A172 (cell line): ENCODE measurements at places on chromosomes 16 and 17. TPM values are rescaled to one million over a fixed set of nuclear protein-coding genes. Genes with fewer than 3 reads are reported as not detected.

DNA sequence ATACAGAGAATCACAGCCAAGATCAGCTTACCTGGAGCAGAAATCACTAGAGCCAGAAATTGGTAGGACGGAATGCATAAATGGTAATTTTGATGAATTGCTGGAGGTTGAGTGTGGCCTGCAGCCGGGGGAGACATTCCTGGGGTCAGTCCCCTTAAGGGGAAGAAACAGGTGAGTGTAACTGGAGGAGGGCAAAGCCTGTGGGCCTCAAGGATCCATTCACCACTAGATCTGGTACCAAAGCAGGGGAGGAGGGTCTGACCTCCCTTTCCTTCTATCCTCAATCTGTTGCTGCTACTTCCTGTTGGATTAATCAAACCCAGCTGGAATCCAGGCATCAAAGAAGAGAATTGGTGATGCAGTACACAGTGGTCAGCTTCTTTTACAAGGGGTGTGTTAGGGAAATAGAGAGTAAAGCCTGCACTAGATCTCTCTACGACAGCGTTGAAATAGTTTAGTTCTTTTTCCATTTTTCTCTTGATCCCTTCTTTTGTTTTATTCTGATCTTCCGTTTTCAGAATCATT is 8.6 kb upstream of the ABCA9 start:
- no peak for DNase-seq

- no peak for DNase-seq
Measured at GRCh38 chr16:15057681-15058417, 2.0 kb upstream of the NTAN1 start.

DNA sequence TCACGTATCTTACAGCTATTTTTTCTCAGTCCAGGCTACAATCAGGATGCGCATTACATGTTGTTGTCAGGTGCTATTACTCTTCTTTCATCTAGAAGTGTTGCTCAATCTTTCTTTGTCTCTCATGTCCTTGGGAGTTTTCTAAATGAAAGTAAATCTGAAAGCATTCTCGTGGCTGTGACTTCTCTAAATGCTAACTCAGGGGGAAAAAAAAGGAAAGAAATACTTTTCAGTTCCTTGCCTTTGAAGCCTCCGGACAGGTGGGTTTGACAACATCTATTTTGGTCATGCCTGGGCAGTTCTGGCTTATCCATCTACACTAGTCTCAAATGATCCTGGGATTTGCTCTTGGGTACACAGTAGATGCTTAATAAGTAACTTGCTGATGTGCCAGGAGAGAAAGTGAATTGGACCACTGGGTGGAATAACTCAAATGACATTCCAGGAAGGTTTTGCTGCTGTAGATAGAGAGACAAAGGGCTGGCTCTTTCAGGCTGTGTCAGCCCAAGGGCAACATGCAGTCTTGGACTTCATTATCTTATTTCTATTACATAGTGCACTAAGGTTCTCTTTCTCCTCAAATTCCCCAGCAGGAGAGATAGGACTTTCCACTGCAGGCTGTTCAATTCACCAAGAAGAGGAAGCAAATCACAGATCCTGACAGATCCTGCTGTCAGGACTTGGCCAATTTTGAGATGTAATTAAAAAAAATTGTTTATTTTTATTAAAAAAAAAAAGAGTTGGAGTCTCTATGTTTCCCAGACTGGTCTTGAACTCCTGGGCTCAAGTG is 63.6 kb upstream of the NFAT5 start:
- DNase-seq: no peak

GRCh38 chr16:80294172-80294571 is 246.6 kb upstream of the DYNLRB2 start:
- peak; percentile 34 for DNase-seq

DNA sequence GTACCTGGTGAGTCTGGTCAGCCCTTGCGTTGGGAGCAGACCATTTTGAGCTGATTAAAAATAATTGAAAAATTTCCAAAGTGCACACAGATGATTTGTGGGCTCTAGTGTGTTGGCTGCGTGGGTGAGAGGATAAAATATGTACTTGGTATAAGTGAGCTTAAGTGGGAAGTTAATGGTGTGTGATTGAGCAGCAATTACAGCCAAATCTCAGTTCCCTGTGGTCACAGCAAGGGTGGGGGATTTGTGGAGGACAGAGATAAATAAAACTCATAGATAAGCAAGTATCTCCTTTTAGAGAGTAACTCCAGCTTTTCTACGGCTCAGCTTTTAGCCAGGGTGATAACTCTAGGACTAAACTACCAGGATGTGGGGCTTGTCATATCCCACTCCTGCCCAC is 390.4 kb downstream of the UTP18 start:
- DNase-seq: no peak

KRTAP2-1 gene
- total RNA-seq: not detected in 2 replicates

GRCh38 chr16:25419153-25419552 is 161.5 kb upstream of the ZKSCAN2 start:
- DNase-seq: no peak

DNA sequence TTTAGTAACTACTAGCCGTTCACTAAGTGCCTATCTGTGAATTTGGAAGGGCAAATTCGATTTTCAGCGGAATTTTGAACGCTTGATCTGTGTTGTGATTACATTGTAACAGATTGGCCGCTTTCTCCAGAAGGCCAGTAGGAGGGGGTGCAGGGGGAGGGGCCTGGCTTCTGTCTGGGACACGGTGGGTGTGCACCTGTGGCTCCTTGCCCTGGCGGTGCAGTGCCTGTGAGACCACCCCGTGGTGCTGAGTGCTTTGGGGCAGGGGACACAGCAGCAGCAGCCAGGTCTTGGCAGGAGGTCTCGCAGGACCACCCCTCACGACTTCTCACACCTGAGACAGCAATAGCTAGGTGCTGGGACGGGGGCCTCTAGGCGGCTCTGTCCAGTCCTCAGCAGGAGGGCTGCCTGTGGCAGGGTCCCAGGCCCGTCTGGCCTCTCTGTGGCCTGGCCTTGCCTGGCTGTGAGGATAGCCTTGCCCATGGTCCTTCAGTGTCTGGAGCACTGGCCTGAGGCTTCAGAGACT is 1.8 kb downstream of the UBE2I start:
- DNase-seq: no peak

DNA sequence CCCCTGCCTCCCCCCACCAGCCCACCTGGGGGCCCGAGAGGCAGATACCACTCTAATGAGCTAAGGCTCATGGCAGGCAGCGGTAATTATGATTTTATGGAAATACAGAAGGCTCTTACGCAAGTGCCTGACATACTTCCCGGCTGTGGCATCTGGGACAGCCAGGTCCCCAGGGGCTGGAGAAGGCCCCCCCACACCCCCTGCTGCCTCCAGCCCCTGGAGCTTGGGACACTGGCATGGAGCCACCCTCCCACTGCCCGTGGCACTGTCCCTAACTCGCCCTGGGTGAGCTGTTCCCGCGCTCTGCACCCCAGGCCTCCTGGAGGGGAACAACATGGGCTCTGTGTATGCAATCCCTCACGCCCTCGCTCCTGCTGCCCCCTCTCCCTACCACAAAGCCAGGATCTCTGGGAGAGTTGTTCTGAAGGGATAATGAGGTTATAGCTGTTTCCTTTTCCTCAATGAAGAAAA is 5.4 kb upstream of the STAC2 start:
- DNase-seq: no peak

GRCh38 chr17:59508999-59509625 is 56.3 kb upstream of the DHX40 start:
- no peak for DNase-seq

CRHR1 gene
- 0.05 and 0.10 TPM in 2 replicates for total RNA-seq

DNA sequence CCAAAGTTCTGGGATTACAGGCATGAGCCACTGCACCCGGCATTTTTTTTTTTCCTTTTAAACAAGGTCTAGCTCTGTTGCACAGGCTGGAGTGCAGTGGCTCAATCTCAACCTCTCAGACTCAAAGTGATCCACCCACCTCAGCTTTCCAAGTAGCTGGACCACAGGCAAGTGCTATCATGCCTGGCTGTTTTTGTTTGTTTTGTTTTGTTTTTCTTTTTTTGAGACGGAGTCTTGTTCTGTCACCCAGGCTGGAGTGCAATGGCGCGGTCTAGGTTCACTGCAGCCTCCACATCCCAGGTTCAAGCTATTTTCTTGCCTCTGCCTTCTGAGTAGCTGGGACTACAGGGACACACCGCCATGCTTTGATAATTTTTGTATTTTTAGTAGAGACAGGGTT is 19.1 kb upstream of the ZC3H7A start:
- DNase-seq: no peak

- DNase-seq: no peak
Measured at GRCh38 chr16:12097523-12098428, 121.2 kb downstream of the SNX29 start.

DNA sequence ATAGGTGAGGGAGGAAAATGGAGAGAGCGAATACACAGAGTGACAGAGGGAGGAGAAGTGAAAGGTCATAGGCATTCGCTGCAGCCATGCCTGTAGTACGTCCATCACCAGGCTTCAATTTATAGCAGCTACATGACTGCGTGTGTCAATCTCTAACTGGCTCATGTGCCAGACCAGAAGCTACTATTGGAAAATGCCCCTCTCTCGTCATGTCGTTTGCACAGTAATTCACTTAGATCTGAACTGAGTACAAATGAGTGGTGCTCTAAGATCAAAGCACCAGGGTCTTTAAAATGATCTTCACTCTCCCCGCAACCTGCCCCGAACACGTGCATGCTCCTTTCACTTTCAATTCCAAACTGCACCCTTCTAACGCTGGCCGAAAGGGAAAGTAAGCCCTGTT is 51.3 kb downstream of the ADCY9 start:
- DNase-seq: no peak

DNA sequence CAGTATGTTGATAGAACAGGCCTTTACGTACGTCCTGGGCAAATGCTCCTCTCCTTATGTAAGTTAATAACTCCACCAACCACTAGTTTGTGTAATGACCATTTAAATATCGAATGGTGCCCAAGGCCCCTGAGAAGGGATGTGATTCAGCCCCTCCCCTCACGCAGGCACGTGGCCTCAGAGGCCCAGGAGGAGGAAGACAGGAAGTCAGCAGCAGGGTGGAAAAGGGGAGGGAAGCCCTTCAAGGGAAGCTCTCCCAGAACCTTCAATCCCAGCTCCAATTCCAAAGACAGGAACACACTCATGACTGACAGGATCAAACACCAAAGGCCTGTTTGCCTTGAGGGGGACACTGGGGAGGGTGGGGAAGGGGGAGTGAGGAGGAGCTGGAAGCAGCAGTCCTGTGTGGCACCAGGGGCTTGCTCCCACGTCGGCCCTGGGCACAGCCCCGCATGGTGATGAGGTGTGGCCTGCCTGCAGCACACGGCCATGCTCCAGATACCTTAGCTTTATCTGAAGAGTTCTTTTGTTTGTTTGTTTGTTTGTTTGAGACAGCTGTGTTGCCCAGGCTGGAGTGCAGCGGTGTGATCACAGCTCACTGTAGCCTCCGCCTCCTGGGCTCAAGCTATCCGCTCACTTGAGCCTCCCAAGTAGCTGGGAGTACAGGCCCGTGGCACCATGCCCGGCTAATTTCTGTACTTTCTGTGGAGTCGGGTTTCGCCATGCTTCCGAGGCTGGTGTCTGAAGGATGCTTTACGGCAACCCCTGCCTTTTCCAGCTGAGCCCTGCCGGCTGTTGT is 105.0 kb downstream of the ZNF778 start:
- peak; percentile 80 for DNase-seq

DNA sequence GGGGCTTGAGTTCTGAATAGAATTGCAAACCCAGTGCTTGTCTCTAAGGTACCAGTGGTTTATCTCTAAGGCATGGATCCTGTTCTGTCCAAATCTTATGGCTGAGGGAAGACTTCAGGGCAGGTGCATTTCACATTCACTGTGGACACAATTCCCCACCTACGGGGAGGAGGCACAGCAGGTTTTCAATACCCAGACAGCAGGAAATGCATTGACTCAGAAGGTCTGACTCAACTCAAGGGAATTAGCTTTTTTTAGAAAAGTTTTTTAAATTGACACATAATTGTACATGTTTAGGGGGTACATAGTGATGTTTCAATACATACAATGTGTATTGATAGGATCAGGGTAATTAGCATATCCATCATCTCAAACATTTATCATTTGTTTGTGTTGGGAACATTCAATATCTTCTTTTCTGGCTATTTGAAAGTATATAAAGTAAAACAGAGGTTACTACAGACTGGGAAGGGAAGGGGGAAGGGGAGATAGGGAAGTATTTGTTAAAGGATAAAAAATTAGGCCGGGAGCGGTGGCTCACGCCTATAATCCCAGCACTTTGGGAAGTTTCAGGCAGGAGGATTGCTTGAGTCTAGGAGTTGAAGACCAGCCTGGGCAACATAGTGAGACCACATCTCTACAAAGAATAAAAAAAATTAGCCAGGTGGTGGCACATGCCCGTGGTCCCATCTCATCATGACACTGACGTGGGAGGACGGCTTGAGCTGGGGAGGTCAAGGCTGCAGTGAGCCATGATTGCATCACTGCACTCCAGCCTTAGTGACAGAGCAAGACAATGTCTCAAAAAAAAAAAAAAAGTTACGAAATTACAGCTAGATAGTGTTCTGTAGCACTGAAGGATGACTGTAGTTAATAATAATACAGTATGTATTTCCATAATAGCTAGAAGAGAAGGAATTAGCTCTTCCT is 54.9 kb downstream of the RGS9 start:
- DNase-seq: peak; percentile 83

DNA sequence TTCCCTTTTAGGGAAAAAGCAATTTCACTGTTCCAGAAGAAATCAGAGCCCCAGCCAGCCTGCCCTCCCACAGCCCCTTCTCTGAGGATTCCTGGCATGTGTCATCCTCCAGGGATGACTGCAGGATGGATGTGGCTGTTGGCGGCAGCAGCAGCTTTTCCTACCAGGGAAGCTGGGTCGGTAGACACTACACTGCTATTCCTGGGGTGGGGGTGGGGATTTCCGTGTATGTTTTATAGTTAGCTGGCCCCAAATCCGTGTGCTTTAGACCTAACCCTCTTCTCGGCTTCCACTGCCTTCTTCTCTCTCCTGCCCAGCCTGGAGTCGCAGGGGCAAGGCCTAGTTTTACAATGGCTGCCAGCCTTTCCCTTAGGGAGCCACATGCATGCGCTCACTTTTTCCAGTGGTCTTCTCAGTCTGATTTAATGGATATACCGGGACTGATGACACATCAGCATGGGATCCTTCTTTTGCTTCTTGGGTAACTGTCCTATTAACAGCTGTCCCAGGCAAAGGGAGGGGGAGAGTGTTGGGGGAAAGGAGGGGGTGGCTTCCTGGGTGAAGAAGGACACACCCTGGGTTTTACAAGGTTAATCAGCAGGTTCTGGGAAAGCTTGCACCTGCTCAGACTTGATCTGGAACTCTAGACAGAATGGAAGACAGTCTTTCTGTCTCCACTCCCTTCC is 2.7 kb upstream of the NFE2L1 start:
- DNase-seq: peak; percentile 55

FBXW10 gene
- not detected in 2 replicates for total RNA-seq

GAS2L2 gene
- total RNA-seq: not detected in 2 replicates

ZG16 gene
- not detected in 2 replicates for total RNA-seq
